NCI-H2081 treated with DMSO at 0.1 percent for 48 hours (cell line): ENCODE measurements at places on chromosomes 2 and 18.

DNA sequence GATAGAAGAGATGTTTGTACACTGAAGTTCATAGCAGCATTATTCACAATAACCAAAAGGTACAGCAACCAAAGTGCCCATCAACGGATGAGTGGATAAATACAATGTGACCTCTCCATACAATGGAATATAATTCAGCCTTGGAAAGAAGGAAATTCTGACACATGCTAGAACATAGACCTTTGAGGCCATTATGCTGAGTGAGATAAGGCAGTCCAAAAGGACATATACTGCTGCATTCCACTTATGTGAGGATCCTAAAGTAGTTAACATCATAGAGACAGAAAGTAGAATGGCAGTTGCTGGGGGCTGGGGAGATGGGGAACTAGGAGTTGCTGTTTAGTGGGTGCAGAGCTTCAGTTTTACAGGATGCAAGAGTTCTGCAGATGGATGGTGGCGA, 38.2 kb upstream of the GLI2 start:
- no peak for DNase-seq

GRCh38 chr2:151297882-151298281, 8.4 kb upstream of the NMI start:
- DNase-seq = no peak

DNA sequence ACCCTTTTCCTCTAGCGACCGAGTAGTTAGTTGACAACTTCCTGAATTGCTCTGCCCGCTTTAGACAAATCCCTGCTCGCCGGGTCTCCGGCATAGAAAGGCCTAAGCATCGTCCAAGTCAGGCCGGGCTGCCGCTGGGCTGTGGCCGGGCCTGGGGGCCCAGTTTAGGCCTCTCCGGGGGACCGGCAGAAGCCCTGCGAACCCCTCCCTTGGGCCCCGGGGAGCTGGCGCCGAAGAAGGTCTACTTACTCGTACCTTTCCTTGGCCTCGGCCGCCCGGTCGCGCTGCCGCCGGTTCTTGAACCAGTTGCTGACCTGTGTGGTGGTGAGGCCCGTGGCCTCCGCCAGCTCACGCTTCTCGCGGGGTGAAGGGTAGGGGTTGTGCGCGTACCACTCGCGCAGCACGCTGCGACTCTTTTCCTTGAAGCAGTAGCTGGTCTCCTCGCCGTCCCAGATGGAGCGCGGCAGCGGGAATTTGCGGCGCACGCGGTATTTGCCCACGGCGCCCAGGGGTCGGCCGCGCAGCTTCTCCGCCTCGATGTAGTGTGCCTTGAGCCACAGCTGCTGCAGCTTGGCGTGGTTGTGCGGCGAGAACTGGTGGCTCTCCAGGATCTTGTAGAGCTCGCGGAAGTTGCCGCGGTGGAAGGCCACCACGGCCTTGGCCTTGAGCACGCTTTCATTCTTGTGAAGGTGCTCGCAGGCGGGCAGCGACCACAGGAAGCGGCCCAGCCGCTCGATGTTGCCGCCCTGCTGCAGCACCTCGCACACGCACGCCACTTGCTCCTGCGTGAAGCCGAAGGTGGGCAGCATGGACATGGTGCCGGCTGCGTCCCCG, 739 bp downstream of the SIX2 start:
- DNase-seq = no peak

- DNase-seq = no peak
Measured at GRCh38 chr2:111029181-111029927, 91.4 kb upstream of the BCL2L11 start.

DNA sequence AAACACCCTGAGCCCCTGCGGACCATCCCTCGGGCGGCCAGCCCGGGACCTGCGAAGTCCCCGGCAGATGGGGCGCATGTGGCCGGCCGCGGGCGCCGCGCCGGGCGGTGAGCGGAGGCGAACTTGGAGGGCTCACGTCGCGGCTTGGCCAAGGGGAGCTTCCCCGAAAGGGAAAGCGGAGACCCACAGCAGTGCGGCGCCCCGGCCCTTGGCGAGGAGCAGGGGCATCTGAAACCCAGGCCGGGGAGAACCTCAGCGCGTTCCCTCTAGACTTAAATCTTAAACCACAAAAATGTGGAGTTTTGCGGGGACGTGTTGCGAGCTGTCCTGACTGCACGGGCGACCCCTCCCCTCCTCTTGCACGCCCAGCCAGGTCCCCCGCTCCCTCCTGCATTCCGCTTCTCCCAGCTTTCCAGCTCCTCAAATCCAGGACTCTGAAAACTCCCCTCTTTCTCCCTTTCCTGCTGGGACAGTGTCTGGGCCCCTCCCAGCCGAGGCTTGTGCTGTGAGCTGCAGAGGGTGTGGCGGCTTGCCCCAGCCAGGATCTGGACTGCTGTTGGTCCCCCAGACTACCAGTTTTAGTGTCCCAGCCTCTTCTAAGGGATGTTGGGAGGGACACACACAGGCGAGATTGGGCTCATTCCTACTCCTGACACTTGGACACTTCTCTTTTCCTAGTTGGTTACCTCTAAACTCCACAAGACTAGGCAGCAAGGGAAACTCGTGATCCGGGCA, 1.3 kb downstream of the FMNL2 start:
- no peak for DNase-seq

DNA sequence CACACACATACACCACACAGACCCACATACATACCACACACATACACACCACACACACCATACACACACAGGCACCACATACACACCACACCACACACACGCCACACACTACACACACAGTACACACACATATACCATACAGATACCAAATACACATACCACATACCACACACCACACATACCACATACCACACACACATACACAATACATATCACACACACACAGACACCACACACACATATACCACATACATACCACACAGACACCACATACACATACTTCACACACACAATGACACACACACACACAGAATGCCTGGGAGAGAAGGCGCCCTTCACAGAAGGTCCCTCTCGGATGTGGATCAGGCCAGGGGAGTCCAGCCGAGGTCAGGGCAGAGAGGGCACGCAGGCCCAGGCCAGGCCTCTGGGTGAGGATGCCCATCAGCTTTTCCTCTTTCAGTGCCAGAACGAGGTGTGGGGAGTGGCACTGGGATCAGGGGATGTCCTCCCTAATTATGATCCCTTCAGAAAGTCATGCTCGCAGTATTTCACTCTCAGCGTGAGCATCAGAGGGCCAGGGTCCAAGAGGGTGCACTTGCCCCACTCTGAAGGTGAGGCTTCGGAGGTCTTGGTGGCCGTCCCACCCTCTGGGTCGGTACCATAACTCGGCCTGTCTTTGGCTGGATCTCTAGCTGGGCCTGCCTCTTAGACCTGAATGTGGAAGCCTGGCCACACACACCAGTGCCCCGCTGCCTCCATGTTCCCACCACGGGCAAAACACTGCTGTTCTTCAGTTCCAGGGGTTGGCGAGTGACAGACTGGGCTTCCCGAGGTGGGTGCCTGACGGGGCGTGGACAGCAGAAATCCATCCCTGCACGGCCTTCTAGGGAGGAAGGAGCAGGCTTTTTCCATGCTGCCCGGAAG, 70.6 kb upstream of the ODC1 start:
- no peak for DNase-seq

DNA sequence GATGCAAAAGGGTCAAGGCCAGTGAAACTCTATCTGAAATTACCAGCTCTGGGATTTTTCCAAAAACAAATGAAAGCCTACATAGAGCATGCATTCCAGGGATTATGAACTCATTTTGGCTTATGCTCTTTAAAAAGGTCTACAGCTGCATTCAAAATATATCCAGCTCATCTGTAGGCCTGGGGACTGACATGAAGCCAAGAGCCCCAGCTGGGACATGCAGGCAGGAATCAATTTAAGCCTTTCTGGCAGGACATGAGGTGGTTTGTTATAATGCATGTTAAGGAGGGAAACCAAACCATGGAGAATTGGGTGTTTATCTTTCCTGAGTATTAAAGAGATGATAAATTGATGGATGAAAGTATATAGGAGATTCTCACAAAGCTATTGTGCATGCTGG, 164.5 kb downstream of the RBM43 start:
- no peak for DNase-seq

DNA sequence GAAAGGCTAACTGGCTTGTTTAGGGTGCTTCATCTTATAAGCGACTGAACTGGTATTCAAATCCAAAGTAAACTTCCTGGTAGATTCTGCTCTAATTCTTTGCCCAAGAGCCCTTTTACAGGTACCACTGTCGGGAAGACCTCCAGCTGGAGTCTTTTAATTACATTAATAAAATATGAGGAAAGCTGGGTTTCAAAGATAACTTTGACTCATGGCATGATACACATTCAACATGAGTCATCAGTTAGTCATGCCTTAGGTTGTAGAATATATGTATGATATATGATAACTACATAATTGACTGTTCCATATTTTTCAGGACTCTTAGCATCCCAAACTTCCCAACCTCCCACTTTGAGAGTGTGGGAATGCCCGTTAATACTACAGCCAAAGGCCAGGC, 32.3 kb downstream of the ZCCHC2 start:
- no peak for DNase-seq

GRCh38 chr2:238595750-238596570, 169.2 kb downstream of the ASB1 start:
- no peak for DNase-seq

GRCh38 chr2:157254041-157254440, 3.5 kb upstream of the GALNT5 start:
- DNase-seq = no peak

- DNase-seq = no peak
Measured at GRCh38 chr2:238379096-238379810, 47.5 kb upstream of the ASB1 start.
